Stimulated activated CD8-positive, alpha-beta memory T cell treated with anti-CD3 and anti-CD28 coated beads, Interleukin-4, amount 100 ng/mL, for 1 hour (primary cell): ENCODE measurements at places on chromosomes 12 and 14.

- DNase-seq = no peak
Measured at GRCh38 chr14:102764220-102764671, 13.0 kb upstream of the TRAF3 start.

GRCh38 chr12:113820309-113820708 lies 145.8 kb downstream of the RBM19 start:
- DNase-seq = no peak

- no peak for DNase-seq
Measured at GRCh38 chr14:53399057-53399456, 245.9 kb upstream of the DDHD1 start.

DNA sequence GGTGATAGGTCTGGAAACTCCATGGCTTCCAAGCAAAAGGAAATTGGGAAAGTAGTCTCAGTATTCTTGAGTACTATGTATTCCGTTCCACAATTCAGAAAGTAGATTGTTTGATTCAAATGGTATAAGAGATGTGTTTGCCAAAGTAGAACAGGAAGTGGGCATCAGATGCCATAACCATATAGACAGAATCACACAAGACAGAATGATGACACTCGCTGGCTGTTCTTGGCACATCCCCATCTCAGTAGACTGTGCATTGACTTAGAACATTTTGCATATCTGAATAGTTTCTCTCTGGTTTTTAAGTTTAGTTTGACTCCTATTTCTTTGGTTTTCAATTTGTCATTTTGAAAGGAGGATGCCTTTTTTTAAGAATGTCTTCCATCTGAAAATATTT lies 221.1 kb upstream of the RGS6 start:
- no peak for DNase-seq

- no peak for DNase-seq
Measured at GRCh38 chr14:69004731-69005431, 25.8 kb upstream of the ACTN1 start.

DNA sequence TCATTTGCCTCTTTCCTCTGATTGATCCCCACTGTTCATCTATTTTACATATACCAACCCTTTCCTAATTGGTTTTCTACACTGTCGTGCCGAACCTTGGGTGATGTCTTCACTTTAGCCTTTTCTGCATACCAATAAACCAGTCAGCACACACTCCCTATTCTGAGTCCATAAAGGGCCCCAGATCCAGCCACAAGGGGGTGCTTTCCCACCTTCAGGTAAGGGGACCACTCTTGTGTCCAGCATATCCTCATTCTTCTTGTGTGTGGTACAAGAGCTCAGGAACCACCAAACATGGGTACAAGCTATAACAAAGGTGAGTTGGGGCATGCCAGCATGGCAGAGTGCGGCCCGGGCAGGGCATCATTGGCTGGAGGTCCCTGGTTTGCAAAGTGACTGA lies 859.8 kb downstream of the FSCB start:
- DNase-seq = no peak

DNA sequence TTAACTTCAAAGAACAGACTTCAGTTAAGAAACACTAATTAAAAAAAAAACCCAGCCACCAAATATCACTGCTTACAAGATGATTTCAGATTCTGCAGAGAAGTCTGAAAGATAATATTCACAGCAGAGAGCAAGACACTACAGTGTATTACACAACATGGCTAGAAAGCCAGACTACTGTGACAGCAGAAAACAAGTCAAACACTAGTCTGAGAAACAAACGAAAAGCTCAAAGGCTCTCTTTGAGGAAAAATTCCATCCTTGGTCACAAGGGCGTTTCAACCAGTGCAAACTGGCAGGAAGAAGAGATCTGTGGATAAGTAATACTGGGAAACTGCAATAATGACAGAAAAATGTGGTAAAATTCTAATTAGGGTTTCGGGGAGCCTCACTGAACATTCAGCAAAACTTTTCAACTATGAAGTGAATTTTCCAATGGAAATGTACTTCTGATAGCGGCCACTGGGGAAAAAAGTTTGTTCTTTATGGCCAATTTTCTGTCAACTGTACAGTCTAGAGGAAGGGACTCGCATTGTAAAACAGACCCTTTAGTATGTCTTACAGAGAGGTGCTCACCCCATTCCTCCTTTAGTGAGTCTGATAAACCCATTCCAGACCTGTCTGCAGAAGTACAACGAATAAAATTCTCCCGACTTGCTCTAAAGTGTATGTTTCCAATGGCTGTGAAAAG lies 50.4 kb downstream of the ACADS start:
- no peak for DNase-seq

DNA sequence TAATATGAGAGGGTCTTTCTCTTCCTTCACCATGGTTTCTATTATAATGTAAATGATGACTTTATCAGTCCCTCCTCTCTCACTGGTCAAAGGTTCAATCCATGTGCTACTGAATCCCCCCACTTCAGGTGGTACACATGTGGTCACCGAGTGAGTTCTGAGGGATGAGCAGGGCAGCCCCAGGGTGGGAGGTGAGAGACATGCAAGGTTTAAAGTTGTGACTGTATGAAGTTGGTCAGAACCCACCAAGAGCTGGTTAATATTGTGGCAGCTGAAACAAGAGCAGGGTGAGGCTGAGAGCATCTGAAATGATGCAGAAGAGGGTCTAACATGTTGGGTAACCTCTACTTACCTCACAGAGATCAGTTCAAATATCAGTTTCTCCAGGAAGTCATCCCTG lies 444.7 kb upstream of the FBXO33 start:
- DNase-seq = no peak

DNA sequence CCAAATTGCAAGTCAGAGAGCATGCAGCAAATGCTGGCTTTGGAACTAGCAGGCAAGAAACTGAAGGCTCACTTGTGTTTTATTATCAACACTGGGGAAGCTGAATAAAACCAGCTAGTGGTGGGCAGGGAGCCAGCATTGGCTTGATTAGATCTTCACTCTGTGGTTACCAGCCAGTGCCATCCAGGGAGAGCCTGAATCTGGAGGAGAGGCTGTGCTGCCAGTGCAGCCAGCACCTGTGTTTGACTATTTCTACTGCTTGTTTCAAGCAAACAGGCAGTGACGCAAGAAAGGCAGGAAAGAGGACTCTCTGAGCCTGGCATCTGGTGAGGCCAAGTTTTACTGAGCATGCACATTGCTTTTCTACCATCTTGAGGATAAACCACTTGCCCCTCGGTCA lies 247.0 kb downstream of the PHLDA1 start:
- no peak for DNase-seq

- no peak for DNase-seq
Measured at GRCh38 chr14:57502586-57503254, 9.1 kb upstream of the CCDC198 start.

DNA sequence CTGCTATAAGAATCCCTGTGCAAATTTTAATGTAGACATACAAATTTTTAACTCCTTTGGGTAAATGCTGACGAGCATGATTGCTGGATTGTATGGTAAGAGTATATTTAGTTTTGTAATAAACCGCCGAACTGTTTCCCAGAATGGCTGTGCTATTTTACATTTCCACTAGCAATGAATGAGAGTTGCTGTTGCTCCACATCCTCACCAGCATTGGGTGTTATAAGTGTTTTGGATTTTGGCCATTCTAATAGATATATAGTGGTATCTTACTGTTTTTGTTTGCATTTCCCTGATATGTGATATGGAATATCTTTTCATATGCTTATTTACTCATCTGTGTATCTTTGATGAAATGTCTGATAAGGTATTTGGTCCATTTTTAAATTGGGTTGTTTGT lies 23.7 kb downstream of the ETNK1 start:
- DNase-seq = no peak

GRCh38 chr12:54561164-54561563 lies 11.8 kb downstream of the PDE1B start:
- no peak for DNase-seq

DNA sequence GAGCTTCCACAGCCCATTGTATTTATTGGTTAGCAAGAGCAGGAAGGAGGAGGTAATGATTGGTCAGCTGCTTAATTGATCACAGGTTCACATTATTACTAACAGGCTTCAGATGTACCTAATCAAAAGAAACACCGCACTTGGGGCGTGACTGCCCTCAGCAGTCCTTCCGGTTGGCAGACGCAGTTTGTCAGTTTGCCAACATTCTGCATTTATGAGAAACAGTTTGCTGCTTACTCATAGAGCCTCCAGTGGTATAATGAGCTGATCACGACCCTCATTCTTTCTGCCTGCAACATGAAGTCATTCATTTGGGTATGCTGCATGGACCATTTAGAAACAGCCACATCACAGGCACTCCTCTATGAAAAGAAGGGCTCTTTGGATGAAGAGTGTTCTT lies 42.5 kb upstream of the PPM1H start:
- DNase-seq = no peak

GRCh38 chr12:94169495-94169894 lies 21.1 kb downstream of the PLXNC1 start:
- no peak for DNase-seq

GRCh38 chr14:26400373-26400772 lies 197.5 kb downstream of the NOVA1 start:
- no peak for DNase-seq

DNA sequence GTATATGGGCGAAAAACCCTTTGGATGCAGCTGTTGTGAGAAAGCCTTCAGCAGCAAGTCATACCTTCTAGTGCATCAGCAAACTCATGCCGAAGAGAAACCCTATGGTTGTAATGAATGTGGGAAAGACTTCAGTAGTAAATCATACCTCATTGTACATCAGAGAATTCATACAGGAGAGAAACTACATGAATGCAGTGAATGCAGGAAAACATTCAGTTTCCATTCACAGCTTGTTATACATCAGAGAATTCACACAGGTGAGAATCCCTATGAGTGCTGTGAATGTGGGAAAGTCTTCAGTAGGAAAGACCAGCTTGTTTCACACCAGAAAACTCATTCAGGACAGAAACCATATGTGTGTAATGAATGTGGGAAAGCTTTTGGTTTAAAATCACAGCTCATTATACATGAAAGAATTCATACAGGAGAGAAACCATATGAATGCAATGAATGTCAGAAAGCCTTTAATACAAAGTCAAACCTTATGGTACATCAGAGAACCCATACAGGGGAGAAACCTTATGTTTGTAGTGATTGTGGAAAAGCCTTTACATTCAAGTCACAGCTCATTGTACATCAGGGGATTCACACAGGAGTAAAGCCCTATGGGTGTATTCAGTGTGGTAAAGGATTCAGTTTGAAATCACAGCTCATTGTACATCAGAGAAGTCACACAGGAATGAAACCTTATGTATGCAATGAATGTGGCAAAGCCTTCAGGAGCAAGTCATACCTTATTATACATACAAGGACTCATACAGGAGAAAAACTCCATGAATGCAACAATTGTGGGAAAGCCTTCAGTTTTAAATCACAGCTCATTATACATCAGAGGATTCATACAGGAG lies 21.4 kb downstream of the ZNF268 start:
- DNase-seq = no peak
